ENCODE measurements at places on chromosomes 2 and 18. TPM values are rescaled to one million over a fixed set of nuclear protein-coding genes. Genes with fewer than 3 reads are reported as not detected.

Gene PSMA8
- not detected for total RNA-seq

Gene TWIST2
- 26.1 TPM for total RNA-seq

Gene PFN4
- total RNA-seq = not detected

Gene SERPINB3
- total RNA-seq = not detected

Gene TMEM17
- total RNA-seq = 0.90 TPM

Gene STK16
- 9.0 TPM for total RNA-seq

GRCh38 chr2:190469771-190470170, 61.6 kb downstream of the MFSD6 start:
- no peak for DNase-seq

GRCh38 chr2:236180076-236180816, 12.1 kb upstream of the GBX2 start:
- no peak for DNase-seq

DNA sequence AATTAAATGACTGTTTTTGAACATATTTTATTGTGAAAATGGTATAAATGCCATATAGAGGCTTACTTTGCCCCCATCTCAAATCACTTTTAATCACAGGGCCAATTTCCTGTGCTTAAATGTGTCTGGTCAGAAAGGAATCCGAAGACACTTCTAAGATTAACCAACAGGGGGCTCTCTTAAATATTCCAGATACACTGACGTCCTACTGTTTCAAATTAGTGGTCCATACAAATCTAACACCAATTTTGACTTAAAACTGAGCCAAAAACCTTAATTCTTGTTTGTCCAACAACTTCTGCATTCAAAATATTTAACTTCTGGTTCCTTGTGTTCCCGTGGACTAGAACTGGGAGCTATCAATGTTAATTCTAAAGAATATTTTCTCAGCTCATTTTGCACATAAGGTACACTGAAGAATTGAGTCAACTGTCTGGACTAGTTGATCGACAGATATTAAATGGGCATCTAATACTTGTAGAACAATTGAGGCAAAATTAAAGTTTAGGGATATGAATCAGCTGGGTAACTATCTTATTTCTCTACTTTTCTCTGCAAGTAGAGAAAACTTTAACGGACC, 557.5 kb downstream of the ARHGAP15 start:
- no peak for DNase-seq

GRCh38 chr18:59690996-59691395, 6.2 kb downstream of the CCBE1 start:
- DNase-seq = no peak

DNA sequence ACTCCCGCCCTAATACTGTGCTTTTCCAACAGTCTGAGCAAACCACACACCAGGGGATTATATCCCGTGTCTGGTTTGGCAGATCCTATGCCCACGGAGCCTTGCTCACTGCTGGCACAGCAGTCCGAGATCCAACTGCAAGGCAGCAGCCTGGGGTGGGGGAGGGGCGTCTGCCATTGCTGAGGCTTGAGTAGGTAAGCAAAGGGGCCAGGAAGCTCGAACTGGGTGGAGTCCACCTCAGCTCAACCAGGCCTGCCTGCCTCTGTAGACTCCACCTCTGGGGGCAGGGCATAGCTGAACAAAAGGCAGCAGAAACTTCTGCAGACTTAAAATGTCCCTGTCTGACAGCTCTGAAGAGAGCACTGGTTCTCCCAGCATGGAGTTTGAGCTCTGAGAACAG, 44.2 kb downstream of the LNPK start:
- no peak for DNase-seq

DNA sequence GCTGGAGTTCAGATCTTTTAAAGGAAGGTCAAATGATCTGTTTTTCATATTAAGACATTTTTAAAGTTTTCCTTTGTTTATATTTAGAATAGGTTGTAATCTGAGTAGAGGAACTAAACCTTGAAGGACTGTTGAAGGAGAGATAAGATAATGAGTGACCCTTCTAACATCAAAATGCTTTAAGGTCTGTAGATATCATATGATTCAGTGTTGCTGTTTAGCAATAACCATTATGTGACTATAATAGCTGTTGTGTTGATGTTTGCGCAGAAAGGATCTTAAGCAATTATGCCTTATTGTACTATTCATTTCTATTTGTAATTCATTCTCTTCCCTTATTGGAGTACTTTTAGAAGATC, 60.0 kb downstream of the SLC16A14 start:
- no peak for DNase-seq

DNA sequence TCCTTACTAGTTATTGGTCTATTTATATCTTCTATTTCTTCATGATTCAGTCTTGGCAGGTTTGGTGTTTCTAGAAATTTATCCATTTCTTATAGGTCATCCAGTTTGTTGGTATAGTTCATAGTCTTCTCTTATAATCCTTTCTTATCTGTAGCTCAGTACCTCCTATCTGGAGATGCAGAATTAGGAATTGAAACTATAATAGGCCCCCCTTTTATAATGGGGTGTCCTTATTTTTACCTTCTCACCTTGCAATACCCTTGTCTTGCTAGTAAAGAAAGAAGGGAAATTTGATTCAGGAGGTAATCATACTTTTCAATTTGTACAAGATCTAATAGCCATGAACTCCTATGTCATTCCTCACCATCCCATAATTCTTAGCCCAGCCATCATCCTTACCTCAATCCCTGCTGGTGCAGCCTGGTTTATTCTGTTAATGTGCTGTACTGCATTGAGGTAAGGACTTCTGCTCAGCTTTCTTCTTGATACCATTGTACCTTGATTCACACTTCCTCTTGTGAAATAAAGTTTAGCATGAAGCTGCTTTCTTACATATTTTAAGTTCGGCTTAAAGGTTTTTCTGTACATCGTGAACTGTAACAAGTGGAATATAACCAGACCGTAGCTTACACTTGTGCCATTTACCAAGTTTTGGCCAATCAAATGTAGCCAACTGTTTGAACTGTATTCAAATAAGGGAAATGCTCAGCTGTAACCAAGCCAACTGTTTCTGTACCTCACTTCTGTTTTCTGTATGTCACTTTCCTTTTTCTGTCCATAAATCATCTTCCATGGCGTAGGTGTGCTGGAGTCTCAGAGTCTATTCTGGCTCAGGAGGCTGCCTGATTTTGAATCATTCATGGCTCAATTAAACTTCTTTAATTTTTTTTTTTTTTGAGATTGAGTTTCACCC, 40.1 kb upstream of the PTH2R start:
- no peak for DNase-seq

- no peak for DNase-seq
Measured at GRCh38 chr2:16642088-16642487, 23.5 kb downstream of the CYRIA start.

Measured in right atrium auricular region (tissue), 2 donors.